Stimulated activated CD4-positive, alpha-beta T cell treated with anti-CD3 and anti-CD28 coated beads, TNF-alpha, amount 100 ng/mL, for 24 hours (primary cell): ENCODE measurements at places on chromosomes 3 and 15.

- DNase-seq, result no peak
Measured at GRCh38 chr15:79290642-79291275, 8.2 kb downstream of the ANKRD34C start.

DNA sequence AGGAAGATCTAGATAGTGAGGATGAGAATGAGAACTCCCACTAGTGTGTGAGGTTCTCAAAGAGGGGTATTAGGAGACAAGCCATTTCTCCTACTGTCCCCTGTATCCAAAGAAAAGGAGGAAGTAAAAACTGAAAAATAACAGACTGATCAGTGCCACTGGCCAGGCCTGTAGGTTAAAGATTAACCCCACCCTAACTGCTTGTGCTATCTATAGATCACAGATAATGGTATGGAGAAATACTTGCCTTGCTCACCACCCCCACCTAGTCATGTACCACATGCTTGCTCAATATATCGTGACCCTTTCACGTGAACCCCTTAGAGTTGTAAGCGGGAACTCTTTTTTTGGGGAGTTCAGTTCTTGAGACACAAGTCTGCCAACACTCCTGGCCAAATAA, 519.7 kb upstream of the FRG2C start:
- no peak for DNase-seq

- peak; percentile 21 for DNase-seq
Measured at GRCh38 chr3:12993517-12994356, 79.5 kb downstream of the IQSEC1 start.

DNA sequence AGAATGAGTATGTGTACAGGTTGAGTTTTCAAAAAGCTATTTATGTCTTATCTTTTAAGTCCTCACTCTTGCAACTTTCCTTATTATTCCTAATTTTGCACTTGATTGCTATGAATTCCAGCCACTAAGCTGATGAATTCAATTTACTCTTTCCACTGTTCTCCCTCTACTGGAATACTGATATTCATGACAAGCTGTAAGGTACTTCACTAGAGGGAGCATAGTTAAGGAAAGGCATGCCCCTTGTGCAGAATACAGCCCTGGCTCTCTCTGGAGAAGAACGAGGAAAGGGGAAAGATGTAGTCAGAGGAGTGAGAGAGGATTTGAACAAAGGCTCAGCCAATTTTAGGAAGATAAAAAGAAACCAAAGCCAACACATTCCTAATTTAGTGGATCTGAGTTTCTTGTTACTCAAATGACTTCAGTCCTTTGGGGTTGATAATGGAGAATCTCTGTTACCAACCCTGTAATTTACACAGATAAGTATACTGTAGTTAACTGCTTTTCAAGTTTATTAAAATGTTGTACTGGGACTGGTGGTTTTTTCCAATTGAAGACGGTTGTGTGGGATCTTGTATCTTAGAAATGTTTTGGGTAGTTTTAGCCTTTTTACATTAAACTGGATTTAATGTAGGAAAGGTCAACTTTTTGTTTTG, 4.0 kb downstream of the SCAANT1 start:
- no peak for DNase-seq

DNA sequence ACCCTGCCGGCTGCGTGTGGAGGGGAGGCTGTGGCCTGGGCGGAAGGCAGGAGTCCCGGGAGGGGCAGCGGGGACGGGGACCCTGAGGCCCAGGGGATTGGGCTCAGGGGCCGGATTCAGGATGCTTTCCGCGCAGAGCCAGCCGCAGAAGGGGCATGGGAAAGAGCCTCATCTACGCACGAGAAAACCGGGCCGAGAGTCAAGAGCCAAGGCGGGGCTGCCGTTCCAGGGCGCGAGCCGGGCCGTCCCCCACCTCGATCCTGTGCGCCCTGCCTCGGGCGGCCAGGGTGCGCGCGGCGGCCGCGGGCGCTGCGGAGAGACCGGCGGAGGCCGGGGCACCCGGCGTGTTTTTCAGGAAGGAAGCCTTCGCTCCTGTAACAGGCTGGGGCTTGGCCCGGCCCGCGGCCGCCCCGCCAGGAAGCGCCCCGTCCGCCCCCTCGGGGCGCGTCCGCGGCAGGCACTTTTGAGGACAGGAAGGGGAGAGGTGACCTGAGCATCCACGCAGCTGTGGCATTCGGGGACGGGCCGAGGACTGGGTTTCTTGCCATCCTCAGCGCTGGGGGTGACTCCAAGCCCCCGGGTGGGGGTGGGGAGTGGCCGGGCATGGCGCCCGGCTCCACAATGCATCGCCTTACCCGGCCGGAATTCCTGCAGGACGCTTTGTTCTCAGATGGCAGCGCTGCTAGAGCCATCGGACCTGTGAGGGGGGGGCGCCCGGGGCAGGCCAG, 62.3 kb upstream of the GATA2 start:
- no peak for DNase-seq

GRCh38 chr15:26177816-26178215, 314.7 kb upstream of the ATP10A start:
- no peak for DNase-seq

GRCh38 chr15:100531823-100532327, 3.1 kb upstream of the CERS3 start:
- no peak for DNase-seq

GRCh38 chr15:34850121-34850520, 54.8 kb upstream of the ACTC1 start:
- no peak for DNase-seq

DNA sequence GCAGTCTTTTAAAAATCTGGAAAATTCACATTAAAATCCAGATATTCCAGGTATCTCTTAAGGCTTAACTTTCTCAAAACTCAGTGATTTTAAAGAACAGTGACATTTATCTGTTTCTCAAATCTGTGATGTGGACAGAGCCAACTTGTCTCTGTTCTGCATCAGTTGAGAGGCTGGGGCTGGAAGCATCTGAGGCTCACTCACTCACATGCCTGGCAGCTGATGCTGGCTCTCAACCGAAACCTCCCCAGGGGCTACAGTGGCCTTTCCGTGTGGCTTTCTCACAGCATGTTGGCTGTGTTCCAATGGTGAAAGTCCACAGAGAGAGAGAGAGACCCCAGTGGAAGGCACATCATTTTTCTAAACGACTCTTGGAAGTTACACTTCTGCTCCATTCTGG, 53.5 kb downstream of the CEMIP start:
- DNase-seq, result no peak

DNA sequence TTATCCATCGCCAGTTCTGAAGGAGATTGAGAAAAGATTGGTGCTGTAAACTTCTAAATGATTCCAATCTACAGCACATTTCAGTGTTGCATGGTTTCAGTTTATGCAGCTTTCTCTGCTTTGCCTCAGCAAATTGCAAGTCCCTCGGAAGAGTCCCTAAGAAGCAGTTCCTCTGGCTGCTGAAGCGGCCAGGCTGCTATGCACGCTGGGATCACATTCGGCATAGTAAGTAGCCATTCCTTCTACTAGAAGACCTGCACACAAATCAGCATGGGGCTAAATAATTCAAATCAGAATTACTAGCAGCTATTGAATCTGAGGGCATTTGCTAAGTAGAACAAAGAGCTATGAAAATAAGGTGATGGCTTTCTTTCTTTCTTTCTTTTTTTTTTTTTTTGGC, 769.5 kb downstream of the AGBL1 start:
- no peak for DNase-seq

GRCh38 chr3:123063034-123063433, 3.8 kb upstream of the PDIA5 start:
- DNase-seq, result no peak

- no peak for DNase-seq
Measured at GRCh38 chr15:39925112-39925842, 5.2 kb upstream of the GPR176 start.

GRCh38 chr3:14328422-14328821, 74.0 kb upstream of the SLC6A6 start:
- no peak for DNase-seq

DNA sequence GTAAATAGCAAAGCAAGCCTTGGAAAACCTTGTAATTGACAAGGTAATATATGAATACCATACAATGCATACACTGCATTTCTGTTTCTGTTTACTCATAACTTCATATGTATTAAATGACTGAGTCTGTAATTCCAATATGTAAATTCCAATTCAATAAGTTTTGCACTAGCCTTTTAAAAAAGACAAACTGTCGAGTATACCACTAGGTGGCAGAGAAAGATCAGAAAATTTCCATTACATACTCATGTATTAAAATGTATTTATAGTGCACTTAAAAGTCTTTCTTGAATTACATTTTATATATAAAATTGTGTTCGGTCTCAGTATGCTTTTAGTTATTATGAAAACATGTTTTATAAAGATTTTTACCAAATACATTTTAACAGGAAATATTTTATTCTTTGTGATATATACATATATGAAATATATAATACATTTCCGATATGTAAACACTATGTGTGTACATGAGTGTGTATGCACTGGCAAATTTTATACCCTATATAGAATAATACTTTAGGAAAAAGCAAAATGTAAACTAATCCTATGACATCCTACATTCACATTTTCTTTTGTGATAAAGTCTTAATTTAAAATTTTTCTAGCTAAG, 216.8 kb downstream of the VGLL3 start:
- no peak for DNase-seq

GRCh38 chr15:84731774-84732173, 15.8 kb upstream of the SEC11A start:
- no peak for DNase-seq

DNA sequence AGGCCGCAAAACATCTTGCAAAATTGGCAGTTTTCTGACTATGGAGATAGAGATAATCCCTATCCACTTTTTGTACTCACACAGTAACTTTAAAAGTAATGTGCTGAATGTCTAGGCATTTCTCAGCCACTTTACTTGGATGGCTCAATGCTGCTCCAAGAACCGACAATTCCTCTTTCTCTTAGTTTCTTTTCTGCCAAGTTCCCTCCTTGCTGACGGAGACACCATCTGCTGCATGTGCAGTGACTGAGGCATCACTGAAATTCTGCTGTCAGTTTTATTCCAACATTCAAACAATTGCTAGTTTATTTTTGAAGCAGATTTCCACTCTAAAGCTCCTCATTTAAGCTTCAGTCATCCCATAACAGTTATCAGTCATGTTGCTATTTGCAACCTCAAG, 116.0 kb upstream of the RBMS3 start:
- no peak for DNase-seq

DNA sequence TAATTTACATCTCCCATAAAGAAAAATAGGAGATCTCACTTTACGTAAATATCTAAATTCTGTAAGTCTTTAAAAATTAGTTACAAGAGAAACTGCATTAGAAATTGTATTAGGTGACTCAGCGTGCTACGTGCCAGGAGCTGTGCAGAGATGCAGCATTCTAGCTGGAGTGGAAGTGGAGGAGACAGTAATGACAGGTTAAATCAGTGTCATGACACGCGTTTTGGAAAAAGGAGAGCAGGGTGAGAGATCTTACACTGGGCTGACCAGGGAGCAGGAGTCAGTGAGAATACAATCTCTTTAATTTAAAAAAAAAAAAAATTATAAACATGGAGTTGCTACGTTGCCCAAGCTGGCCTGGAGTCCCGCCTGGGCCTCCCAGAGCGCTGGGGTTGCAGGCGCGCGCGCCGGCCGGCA, 635 bp downstream of the TUBGCP5 start:
- no peak for DNase-seq

DNA sequence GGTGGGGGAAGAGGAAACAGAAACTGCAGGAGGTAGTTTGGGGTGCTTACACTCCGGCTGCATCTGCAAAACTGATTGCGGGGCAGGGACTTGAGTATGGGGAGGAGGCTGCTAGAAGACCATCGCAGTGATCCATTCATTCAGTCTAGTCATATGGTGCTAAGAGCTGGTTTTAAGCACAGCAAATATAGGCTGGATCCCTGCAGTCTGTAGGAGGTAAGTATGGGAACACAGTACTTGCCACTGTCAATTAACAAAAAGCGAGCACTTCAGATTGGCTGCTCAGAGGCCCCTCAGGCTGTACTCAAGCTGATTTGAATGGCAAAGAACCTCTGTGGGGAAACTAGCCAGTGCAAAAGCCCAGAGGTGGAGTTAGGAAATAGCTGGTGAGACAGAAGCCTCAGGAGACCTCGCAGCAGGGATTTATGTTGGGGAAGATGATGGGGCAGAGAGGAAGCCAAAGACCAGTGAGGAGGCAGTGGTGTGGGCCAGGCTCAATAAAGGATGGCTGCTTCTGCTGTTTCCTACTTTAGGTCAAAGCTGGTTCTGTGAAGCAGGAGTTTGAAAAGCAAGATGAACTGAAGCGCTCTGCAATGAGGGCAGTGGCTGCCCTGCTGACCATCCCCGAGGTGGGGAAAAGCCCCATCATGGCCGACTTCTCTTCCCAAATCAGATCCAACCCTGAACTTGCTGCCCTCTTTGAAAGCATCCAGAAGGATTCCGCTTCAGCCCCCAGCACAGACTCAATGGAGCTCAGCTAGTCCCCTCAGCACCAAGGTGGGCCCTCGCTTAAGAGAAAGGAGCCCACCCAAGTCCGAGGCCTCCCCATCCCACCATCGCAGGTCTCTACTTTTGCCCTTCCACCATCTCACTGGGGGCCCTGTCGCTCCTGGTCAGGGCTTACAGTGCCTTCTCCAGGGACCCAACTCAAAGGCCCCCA, 7.9 kb downstream of the RPL32 start:
- no peak for DNase-seq

- DNase-seq, result no peak
Measured at GRCh38 chr3:101762041-101762646, 16.9 kb upstream of the NXPE3 start.

DNA sequence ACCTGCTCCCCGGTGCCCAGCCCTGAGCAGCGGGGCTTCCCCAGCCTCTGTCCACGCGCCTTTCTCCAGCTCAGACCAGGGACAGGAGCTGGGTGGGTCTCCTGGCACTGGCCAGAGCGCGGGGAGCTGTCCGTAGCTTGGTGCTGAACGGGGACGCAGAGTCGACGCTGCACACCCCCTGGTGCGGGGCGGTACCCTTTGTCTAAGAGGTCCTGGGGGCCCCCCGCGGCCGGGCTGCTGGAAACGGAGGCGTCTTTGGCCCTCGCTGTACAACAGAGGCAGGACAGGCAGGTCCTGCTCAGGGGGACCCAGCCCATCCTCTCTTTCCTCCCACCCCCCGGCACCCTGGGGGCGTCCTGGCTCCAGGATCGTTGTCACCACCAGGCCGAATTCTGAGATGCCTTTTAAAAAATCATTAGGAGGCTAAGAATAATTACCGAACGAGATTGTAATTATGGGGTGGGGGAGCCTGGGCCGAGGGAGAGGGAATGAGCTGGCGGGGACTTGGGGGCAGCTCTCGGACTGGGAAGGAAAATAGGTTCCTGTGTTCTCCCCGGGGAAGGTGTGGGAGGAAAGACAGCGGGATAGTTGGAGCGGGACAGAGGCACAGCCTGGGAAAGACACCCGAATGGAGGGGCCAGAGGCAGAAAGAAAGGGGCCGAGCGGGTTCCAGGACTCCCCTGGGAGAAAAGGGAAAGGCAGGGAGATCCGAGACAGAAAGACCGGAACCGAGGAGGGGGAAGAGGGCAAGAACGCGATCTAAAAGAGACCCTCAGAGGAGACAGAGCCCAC, 4.1 kb upstream of the SKOR1 start:
- no peak for DNase-seq

GRCh38 chr3:98901119-98901391, 440 bp downstream of the DCBLD2 start:
- no peak for DNase-seq

- DNase-seq, result no peak
Measured at GRCh38 chr3:44576613-44577012, 8.2 kb upstream of the ZNF660 start.

GRCh38 chr15:34001536-34001935, 33.2 kb downstream of the CHRM5 start:
- no peak for DNase-seq

GRCh38 chr3:9623148-9623547, 26.2 kb upstream of the MTMR14 start:
- no peak for DNase-seq

- no peak for DNase-seq
Measured at GRCh38 chr3:29334706-29335105, 53.8 kb downstream of the RBMS3 start.
